ENCODE measurements at places on chromosomes 5 and 9. TPM values are rescaled to one million over a fixed set of nuclear protein-coding genes. Genes with fewer than 3 reads are reported as not detected.

ZCCHC7 gene
- 38.8 TPM for polyA plus RNA-seq

GLRX gene
- polyA plus RNA-seq, result 42.9 TPM

INSYN2B gene
- polyA plus RNA-seq, result not detected

CARD6 gene
- 0.32 TPM for polyA plus RNA-seq

TSSK1B gene
- polyA plus RNA-seq, result not detected

ACTBL2 gene
- polyA plus RNA-seq, result not detected

F2R gene
- 15.0 TPM for polyA plus RNA-seq

NUTM2G gene
- polyA plus RNA-seq, result 0.70 TPM

NR5A1 gene
- not detected for polyA plus RNA-seq

CXCL14 gene
- polyA plus RNA-seq, result 1.7 TPM

PCDHA10 gene
- polyA plus RNA-seq, result 3.9 TPM

PRDM9 gene
- not detected for polyA plus RNA-seq

PRR16 gene
- polyA plus RNA-seq, result 0.64 TPM

GABRA1 gene
- polyA plus RNA-seq, result 0.42 TPM

NPR3 gene
- polyA plus RNA-seq, result not detected

THBS4 gene
- 14.0 TPM for polyA plus RNA-seq

NSG2 gene
- polyA plus RNA-seq, result 0.16 TPM

BTNL8 gene
- polyA plus RNA-seq, result not detected

SMAD5 gene
- 31.2 TPM for polyA plus RNA-seq

EGFL7 gene
- 38.2 TPM for polyA plus RNA-seq

CPEB4 gene
- polyA plus RNA-seq, result 4.7 TPM

MYMK gene
- not detected for polyA plus RNA-seq

HAVCR2 gene
- polyA plus RNA-seq, result 0.07 TPM

ALDH7A1 gene
- polyA plus RNA-seq, result 184 TPM

TXNDC8 gene
- not detected for polyA plus RNA-seq

SPINK4 gene
- not detected for polyA plus RNA-seq

FOXD4L4 gene
- not detected for polyA plus RNA-seq

IFNA8 gene
- not detected for polyA plus RNA-seq

SOWAHA gene
- polyA plus RNA-seq, result not detected

STK32A gene
- polyA plus RNA-seq, result 1.4 TPM

OTULINL gene
- polyA plus RNA-seq, result 6.3 TPM

POU5F2 gene
- polyA plus RNA-seq, result 0.14 TPM

SLC25A2 gene
- not detected for polyA plus RNA-seq
